ENCODE measurements at places on chromosomes 1 and 21.

- no peak for DNase-seq
These were observed 18.1 kb downstream of the CNR2 start for GRCh38 chr1:23895082-23895481.

- DNase-seq, result no peak
These were observed 8.1 kb upstream of the TACSTD2 start for GRCh38 chr1:58585166-58585565.

- DNase-seq, result no peak
These were observed 100.4 kb downstream of the MRPL37 start for GRCh38 chr1:54300401-54300800.

DNA sequence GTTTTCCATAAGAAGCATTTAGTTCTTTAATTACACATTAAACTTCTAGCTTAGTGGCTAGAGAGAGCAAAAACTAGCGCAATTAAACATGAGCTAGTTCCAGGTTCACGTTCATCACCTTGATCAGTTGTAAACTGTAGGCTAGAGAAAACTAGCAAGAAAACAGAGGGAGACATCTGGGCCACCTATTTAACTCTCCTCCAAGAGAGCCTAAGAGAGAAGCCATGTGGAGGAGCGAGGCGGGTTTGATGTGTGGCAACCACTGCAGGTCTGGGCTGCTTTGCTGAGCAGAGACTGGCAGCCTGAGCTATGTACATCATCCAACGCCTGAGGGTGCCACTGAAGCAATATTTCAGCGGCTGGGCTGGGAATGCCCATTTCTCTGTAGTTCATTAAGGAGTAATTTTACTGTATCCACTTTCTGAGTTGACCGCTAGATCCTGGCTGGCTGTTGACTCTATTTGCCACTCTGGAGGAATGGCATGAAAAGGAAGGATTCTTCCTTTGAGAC, 252.9 kb downstream of the DYRK1A start:
- no peak for DNase-seq

DNA sequence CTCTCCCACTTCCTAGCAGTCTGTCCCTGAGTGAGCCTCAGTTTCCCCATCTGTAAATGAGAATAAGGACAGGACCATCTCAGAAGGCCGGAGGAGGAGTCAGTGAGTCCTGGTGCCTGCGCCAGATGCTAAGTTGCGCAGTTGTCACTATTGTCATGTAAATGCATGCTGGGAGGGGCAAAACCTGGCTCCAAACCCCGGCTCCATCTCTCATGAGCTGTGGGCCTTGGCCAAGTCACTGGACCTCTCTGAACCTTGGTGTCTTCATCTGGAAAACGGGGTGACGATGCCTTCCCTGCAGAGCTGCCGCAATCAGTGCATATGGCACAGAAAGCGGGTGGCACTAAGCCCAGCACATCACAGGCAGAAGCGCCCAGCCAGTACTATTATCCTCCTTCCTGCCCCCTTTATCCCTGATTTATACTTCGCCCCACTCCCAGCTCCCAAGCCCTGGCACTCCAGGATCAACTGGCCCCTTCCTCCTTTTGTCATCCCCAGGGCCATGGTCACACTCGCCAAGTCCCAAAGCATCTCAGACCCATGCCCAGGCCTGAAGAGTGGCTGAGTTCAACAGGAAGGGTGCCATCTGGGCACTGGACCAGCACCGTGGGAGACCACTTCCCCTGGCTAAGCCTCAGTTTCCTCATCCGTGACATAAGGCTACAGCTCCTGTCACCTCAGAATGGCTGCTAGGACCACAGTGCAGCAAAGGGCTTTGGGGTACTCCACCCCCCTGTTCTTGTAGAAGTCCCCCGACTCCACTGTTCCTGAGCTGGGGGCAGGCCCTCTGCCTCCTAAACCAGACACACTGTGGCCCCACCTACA, 4.3 kb upstream of the PLEKHG5 start:
- no peak for DNase-seq

DNA sequence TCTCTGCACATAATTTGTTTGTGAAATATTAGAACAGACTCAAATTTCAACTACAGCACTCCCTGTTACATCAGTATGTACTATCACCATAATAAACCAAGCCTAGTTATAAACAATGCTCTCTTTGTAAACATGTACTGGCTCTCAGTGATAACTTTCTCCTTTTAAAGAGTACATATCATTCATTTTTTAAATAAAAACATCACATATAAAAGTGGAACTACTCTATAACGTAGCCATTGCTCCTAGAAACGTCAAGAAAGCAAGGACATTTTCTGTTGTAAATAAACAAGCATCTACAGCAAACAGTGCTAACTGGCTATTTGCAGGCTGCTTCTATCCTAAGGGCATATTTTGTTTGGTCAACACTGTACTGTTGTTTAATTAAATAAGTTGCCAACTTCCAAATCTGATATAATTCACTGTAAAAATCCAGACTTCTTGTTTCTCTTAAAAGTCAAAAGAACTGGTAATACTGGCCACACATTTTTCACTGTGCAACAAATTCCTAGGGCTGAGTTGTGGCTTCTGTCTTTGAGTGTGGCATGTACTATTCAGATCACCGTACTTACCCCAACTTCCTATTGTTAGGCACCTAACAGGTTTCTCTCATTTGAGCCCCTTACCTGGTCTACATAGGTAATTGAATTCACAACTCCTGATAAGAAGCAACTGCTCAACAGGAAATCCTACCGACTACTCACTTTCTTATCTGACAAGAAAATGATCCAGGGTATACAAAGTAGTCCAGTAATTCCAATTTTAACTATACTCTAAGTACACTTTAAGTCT, 111.9 kb downstream of the DENND1B start:
- DNase-seq, result no peak

GRCh38 chr1:32289256-32289655, 2.6 kb upstream of the HDAC1 start:
- no peak for DNase-seq

GRCh38 chr1:54709547-54710292, 5.9 kb upstream of the TTC4 start:
- DNase-seq, result no peak

GRCh38 chr1:241352401-241352800, 4.6 kb downstream of the RGS7 start:
- DNase-seq, result no peak

DNA sequence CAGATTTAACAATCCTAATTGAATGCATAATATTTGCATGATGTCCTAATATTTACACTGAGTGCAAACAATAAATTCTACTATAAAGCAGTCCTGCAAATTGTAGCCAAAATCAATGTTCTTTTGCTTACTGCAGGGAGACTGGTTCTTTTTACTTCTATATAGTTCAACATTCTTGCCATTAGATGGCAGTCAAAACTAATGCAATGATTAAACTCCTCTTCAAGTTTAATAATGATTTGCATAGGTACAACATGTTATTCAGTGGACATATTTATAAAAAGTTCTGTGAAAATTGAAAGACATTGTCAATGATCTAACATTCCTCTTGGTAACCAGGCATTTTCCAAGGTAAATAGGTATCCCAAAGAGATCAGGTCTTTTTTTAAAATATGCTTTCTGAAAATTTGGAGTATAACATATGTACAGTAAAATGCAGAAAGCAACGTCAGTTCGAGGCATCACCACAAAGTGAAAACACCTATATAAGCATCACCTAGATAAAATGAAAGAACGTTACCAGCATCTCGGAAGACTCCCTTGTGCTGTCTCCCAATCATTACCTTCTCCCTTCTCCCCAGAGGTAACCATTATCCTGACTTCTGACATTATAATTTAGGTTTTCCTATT, 9.8 kb upstream of the FNBP1L start:
- DNase-seq, result no peak

- DNase-seq, result no peak
These were observed 320.7 kb downstream of the PTPRU start for GRCh38 chr1:29557066-29557465.

- DNase-seq, result peak; percentile 25
These were observed 771.6 kb upstream of the CXADR start for GRCh38 chr21:16741141-16741665.

DNA sequence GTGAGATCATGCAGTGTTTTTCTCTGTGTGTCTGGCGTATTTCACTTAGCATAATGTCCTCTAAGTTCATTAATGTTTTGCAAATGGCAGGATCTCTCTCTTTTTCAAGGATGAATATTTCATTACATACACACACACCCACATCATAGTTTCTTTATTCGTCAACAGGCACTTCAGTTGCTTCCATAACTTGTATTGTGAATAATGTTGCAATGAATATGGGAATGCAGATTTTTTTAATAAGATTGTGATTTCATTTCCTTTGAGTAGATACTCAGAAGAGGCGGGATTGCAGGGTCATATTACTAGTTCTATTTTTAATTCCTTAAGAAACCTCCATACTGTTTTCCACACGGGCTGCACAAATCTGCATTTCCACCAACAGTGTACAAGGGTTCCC, 134.0 kb downstream of the CLEC20A start:
- no peak for DNase-seq

DNA sequence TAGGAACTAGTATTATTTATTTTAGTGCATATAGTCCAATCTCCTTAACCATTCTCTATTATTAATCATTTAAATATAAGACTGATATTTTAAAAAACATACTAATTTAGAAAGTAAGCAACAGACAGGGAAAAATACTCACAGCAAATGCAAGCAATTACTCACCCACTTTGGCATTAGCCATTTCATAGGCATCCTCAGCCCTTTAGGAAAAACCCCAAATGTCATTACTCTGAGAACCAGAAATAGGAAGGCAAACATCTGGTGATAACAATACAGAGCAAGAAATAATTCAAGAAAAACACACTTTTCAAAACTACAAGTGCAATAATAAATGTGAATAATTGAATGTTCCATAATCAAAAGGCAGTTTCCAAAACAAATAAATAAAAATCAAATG, 545.1 kb downstream of the PLPP3 start:
- no peak for DNase-seq

- DNase-seq, result no peak
These were observed 31.5 kb downstream of the FOXD2 start for GRCh38 chr1:47469390-47469759.

GRCh38 chr1:228180271-228180958, 14.8 kb downstream of the IBA57 start:
- no peak for DNase-seq

GRCh38 chr21:17491716-17492414, 21.0 kb upstream of the CXADR start:
- DNase-seq, result no peak

DNA sequence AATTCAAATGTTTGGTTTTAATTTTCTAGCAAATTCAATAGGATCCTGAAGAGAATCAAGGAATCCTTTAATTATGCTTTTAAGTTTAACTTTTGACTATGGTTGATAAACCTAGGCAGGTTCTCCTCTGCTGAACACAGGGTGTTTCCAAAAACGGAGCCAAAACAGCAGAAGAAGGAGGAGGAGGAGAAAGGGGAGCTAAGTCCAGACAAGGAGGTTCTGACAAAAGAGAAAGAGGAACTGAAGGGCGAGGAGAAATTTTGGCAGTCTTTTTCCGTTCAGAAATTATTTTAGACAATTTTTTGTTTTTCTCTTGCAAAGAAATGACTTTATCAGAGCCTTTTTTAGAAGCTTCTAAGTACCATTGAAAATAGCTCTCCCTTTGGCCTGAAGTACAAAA, 33.2 kb upstream of the FNBP1L start:
- no peak for DNase-seq

- no peak for DNase-seq
These were observed 38.0 kb downstream of the ERG start for GRCh38 chr21:38460171-38460742.

GRCh38 chr1:183194527-183195141, 8.6 kb downstream of the LAMC2 start:
- no peak for DNase-seq

GRCh38 chr1:100217834-100218233, 31.8 kb downstream of the DBT start:
- no peak for DNase-seq

DNA sequence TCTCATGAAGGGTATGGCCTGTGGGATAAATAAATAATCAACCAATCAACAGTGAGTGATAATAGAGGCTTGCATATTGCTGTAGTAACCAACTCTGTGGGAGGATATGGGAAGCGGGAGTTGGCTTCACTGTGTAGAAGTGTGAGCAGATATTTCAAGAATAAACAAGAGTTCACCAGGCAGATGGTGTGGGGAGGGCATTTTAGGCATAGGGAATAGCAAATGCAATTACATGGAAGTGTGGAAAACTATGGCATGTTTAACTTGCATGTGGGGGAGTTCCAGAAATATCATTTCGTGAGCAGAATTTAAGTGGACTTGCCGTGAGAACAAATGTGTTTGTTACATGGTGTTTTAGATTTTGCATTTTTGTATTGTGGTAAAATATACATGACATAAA, 95.2 kb downstream of the SPATA46 start:
- DNase-seq, result no peak

DNA sequence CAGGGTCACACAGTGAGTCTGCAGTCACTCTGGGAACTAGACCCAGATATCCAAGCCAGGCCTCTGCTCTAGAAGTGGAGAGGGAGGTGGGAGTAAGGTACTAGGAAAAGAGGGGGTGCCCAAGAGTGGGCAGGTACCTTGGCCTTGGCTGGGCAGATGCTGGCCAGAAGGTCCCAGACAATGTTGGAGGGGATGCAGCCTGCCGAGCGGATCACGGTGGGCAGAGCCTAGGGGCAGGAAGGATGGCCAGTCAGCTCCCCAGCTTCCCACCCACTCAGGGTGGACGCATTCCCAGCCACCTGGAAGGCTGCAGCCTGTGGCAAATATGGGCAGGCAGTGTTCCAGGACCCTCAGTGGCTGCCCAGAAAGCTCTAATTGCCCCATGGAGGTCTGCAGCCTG, 23.3 kb downstream of the SPOCD1 start:
- DNase-seq, result peak; percentile 17

DNA sequence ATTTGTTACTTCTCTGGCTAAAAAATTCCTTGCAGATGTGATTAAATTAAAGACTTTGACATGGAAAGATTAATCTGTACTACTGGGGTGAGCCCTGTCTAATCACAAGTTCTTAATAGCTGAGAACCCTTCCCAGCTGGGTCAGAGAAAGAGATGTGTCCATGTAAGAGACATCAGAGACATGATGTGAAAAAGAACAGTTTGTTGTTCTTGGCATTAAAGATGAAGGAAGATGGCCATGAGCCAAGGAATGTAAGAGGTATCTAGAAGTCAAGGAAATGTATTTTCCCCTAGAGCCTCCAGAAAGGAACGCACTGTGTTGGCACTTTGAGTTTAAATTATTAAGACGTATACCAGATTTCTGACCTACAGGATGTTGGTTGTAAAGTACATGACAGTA, 1271.5 kb upstream of the PRMT6 start:
- DNase-seq, result no peak

- no peak for DNase-seq
These were observed 244.4 kb downstream of the HHAT start for GRCh38 chr1:210573141-210573540.

DNA sequence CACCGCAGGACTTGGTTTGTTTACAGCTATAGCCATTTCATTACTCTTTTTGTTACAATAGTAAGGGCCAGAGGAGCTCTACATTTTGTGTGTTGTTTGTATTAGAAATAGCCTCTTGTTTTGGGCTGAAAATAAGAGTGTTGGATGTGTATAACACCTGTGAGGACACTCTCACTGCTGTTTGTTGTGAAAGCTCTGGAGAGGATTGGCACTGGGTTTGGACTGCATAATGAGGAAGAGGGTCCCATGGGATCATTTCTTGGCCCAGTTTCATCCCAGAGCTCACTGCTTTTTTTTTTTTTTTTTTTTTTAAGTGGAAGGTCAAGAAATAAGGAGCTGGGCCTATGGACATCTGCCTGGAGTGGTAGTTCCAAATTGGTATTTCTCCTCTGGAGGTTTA, 61.6 kb upstream of the KIAA0040 start:
- no peak for DNase-seq

All from right hindlimb (tissue), 1 donor.